ENCODE measurements at places on chromosomes 12 and 14.

- DNase-seq, result no peak
These were observed 28.8 kb downstream of the CLEC1A start for GRCh38 chr12:10069976-10070375.

- DNase-seq, result no peak
These were observed 2.9 kb downstream of the SLC6A12 start for GRCh38 chr12:211142-211465.

- no peak for DNase-seq
These were observed 63.8 kb downstream of the MVK start for GRCh38 chr12:109637348-109637747.

DNA sequence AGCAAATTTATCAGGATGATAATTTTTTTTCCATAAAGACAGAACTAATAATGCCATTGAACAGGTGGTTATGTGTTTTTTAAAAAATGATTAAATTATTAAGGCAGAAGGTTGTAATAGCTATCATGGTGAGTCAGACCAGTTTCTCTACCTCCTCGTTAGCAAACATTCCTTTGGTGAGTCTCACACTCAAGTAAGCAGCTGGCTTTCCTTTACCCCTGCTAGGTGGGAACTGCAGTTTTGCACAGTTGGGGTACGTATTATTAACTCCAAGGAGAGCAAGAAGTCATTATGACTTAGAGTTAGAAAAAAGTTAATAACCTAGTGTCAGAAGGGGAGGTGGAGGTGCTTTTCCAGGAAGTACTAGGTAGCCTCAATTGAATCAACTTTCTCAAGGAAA is 165.3 kb downstream of the SNAPC1 start:
- no peak for DNase-seq

DNA sequence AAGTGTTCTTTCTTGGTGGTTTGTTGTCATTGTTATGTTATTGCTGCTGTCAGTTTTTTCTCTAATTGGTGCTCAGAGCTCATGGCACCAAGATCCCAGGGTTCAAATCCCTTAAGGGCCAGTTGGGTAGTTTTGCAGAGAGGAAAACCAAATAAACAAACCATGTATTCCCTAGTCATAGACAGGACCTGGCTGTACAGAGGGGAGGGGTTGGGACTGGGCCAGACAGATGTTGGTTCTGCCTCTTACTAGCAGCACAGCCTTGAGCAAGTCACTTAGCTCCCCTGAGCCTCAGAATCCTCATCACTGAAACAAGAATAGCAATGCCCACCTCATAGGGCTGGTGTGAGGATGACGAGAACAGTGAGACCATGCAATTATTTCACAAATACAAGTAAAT is 53.4 kb downstream of the LTBP2 start:
- no peak for DNase-seq

DNA sequence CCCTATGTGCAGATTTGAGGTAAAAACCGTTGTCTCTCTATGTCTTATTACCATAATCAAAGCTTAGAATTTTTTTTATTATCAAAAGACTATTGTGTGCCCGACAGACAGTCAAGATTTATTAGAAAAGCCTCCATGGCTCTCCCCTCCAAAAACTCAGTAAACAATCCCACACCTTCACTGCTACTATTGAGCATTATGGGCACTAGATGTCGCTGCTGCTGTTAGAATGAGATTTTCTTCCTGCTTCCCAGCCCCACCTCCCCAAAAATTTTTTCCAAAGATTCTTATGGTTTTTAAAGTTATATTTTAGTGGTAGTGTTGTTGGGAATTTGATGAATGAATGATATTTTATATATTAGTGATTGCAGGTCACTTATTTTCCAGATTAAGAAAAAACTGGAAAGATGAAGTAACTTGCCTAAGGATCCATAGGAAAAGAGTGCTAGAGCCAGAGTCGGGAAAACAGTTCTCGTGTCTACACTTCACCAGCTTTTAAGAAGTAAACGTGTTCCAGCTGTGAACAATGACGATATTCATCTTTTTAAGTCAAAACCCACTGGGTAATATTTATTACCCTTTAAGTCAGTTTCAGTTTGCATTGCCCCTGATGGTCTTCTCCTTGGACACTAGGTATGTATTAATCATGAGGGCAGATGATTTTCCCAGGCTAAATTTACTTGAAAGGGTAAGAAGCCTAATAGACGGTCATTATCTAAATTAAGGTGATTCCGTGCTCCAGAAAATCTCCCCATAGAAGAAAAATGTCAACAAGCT is 12.2 kb upstream of the FOXG1 start:
- peak; percentile 36 for DNase-seq

GRCh38 chr14:24254630-24255392 is 8.2 kb downstream of the TGM1 start:
- no peak for DNase-seq

- DNase-seq, result no peak
These were observed 13.5 kb upstream of the NGB start for GRCh38 chr14:77284466-77284865.

DNA sequence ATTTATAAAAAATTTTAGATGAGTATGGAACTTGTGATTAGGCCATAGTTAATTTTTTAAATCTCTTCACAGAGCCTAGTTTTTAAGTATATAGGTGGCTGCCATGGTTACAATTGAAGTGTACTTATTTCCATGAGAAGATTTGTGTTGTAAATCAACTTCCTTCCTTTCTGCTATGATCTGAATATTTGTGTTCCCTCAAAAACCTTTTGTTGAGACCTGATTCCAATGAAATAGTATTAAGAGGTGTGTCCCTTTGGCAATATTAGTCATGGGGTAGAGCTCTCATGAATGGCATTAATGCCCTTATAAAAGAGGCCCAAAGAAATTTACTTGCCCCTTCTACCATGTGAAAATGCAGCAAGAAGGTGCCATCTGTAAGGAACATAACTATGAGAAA is 28.8 kb downstream of the ETNK1 start:
- no peak for DNase-seq

- peak; percentile 55 for DNase-seq
These were observed 210.3 kb downstream of the TMTC2 start for GRCh38 chr12:82896979-82897378.

GRCh38 chr14:81344481-81345160 is 55.5 kb downstream of the STON2 start:
- DNase-seq, result no peak

DNA sequence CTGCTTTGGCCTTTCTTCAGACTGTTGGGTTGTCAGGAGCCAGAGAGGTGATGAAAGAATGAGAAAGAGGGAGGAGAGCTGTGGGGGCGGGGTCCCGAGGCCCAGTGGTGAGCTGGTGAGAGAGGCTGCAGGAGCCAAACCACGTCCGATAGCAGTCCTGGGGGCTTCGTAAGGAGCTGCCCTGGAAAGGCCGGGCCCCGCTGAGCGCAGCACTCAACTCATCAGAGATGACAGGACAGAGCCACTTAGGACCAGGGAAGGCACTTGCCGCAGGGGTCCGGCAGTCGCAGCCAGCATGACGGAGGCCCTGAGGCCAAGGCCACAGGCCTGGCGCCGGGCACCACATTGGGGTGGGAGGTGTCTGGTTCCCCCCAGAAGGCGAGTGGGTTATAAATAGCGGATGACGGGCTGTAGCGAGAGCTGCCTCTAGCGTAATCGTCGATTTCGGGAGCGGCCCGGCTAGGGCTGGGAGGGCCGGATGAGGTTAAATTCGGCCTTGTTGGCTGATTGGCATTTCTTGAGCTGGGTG is 179.0 kb downstream of the TSPAN9 start:
- no peak for DNase-seq

DNA sequence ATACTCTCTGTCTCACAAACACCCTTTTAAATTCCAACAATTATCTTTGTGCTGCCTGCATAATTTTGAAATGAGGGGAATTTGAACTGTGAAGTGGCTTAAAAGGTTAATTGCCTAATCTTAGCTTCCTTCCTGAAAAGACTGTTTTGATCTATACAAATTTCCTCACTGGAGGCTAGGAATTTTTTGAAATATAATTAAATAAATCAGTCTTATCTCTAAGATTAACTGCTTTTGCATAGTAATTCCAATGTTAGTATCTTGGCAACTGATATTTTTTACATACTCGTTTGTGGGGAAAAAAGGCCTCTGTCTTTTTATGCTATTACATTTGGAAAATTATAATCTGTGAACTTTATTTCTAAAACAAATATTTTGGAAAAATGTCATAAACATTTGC is 498.5 kb downstream of the TMTC2 start:
- no peak for DNase-seq

DNA sequence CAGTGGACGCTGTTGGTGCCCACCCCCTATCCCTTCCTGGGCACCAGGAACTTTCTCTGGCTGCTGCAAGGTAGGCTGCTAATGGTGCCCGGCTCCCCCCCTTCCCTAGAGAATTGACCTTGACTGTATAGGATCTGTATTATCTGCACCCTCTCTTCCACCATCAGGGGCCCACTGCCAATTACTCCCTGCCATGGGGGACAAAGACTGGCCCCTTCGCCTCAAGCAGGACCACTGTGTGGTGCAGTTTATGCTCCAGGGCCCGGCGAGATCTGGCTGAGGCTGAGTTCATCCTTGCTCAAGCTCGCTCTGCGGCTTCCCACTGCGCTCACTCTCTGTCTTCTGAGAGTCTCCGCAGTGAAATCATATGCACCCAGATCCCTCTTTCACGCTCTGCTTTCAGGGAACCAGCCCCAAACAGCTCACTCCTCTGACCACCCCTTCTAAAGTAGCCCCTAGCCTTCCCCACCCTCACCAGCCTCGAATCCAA is 95.2 kb downstream of the LGMN start:
- DNase-seq, result no peak

- DNase-seq, result no peak
These were observed 1.3 kb downstream of the MAGOHB start for GRCh38 chr12:10612110-10612509.

GRCh38 chr12:49969651-49970429 is 2.9 kb upstream of the AQP6 start:
- DNase-seq, result no peak

- no peak for DNase-seq
These were observed 78.4 kb upstream of the RIN3 start for GRCh38 chr14:92435154-92435553.

DNA sequence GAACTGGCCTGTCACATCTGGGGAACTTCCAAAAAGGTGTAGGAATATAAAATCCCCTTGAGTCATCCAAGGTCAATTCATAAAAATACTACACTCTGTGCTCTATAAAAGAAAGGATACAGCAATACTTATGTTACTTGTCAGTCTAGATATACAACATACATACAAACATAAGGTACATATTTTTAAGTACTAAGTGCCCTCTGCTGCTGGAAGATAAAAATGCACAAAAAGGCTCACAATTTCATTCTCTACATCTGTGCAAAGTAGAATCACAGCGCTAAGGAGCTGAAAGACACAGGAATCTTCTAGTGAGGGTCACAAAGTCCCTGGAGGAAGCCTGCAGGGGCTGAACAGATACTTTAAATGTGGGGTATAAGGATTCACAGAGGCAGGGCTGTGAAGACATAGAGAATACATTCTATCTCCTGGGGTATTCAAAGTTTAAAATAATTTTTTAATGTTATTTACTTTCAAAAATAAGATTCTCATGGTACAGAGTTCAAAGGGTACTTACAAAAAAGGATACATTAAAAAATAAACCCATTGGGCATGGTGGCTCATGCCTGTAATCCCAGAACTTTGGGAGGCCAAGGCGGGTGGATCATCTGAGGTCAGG is 10.2 kb upstream of the GOLGA5 start:
- peak; percentile 73 for DNase-seq

GRCh38 chr12:29566441-29566840 is 69.0 kb upstream of the OVCH1 start:
- no peak for DNase-seq

DNA sequence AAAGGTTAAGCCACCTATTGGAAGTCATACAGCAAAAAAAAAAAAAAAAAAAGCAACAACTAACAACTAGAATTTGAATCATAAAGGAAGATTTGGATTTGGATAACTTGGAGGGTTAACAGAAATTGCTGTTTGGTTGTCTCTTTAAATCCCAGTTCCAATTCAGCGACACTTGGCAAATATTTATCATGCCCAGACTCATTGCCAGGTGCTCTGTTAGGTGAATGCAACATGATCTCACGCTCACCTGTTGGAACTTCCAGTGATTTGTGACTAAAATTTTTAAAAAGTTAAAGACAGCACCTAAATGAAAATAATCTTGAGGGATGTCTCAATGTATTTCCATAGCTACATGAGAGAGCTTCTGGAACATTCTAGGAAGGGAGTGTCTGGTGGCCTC is 103.7 kb downstream of the TBX3 start:
- DNase-seq, result no peak

DNA sequence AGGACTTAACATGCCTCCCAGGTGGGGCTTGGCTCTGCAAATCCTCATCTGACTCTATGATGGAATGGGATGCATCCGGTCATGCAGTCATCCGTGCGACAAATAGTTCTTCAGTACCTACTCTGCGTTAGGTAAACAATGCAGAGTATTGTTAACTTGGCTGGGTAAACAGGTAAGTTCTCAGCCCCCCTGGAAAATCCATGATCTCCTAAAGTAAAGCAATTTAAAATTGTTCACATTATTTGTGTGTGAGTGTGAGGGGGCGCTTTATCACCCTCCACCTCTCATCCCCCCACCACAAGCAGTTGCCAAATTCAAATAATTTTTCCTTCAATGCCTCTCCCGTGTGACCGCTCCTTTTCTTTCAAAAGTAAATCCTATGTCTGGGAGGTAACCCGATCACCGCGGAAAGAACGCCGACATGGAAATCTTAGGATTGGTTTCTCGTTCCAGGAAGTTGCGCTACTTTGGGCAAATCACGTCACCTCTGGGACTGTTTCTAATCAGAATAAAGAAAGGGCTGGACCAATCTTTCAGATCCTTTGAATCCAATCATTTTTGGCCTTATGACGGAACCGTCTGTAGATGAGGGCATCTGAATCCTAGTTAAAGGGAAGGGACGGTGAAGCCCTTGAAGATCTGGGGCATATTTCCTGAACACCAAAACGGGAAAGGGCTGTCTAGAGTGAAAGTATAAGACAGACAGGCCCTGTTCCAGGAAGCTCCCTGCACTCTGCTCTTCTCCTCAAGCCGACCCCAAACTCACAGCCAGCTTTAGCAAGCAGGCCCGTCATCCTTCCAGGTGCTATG is 44.0 kb upstream of the SINHCAF start:
- DNase-seq, result peak; percentile 82

- no peak for DNase-seq
These were observed 27.4 kb downstream of the PZP start for GRCh38 chr12:9180810-9181209.

DNA sequence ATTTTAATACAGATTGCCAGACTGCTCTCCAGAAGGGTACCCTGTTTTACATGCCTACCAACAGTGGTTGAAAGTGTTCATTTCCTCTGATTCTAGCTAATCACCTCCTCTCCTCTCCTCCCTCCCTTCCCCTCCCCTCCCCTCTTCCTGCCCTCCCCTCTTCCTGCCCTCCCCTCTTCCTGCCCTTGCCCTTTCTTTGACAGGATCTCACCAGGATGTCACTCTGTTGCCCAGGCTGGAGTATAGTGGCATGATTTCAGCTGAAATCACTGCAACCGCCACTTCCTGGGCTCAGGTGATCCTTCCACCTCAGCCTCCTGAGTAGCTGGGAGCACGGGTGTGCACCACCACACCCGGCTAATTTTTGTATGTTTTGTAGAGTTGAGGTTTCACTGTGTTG is 24.7 kb downstream of the APAF1 start:
- no peak for DNase-seq

DNA sequence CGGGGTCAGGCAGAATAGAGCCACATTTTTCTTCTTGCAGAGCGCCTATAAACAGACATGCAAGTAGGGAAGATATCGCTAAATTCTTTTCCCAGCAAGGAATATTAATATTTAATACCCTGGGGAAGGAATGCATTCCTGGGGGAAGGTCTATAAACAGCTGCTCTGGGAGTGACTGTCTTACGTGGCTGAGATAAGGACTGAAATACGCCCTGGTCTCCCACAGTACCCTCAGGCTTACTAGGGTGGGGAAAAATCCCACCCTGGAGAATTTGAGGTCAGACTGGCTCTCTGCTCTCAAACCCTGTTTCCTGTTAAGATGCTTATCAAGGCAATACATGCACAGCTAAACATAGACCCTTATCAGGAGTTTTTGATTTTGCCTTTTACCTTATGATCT is 262.3 kb downstream of the CEP128 start:
- DNase-seq, result no peak
